Cortex of kidney (tissue), 1 donor: ENCODE measurements at places on chromosomes 1 and 21.

GRCh38 chr1:183236158-183236725, 50.2 kb downstream of the LAMC2 start:
- DNase-seq: no peak

DNA sequence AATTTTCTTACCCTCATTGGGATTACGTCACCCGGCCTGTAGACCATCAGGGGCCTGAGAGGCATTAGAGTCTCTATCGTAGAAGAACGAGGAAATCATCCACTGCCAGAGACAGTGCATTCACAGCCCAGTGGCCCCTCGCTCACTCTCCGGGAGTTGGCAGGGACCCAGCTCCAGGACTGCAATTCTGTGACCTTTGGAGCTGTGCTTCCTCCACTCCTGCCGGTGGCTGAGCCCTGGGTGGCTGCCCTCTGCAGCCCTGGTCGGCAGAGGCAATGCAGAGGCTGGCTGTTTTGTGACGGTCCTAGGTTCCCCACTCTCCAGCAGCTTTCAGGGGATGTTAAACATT, 12.7 kb downstream of the SLC37A1 start:
- DNase-seq: no peak

DNA sequence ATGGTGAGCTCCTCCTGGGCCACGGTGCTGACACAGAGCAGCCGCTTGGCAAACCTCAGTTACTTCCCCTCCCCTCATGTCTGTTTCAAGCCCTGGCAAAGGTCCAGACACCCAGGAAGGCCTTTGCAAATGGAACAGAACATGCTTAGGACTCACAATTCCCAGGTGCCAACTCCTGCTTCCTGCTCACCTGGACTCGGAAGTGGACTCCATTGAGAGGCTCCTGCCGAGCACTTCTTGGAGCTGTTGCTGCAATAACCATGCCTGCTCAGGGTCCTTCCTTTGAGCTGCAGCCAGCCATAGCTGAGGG, 10.7 kb downstream of the DCST2 start:
- no peak for DNase-seq

- no peak for DNase-seq
Measured at GRCh38 chr21:17784180-17784598, 35.0 kb downstream of the C21orf91 start.

GRCh38 chr1:175191659-175192058, 917 bp downstream of the KIAA0040 start:
- DNase-seq: no peak

DNA sequence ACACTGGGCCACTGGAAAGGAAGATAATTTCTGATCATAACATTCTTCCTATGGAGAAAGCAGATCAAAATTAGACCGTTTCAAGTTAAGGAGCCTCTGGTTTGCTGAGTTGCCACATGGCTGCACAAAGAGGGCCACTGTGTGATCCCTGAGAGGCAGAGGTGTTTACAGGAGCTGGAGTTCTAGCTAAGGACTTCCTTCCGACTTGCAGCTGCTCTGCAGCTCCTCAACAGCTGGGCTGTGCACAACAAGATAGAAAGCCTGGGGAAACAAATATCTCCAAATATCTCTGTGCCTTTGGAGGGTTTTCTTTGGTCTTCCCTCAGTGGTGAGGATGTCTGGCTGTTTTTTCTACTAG, 26.8 kb downstream of the GADD45A start:
- no peak for DNase-seq

- DNase-seq: no peak
Measured at GRCh38 chr1:230170622-230171021, 103.6 kb downstream of the GALNT2 start.

DNA sequence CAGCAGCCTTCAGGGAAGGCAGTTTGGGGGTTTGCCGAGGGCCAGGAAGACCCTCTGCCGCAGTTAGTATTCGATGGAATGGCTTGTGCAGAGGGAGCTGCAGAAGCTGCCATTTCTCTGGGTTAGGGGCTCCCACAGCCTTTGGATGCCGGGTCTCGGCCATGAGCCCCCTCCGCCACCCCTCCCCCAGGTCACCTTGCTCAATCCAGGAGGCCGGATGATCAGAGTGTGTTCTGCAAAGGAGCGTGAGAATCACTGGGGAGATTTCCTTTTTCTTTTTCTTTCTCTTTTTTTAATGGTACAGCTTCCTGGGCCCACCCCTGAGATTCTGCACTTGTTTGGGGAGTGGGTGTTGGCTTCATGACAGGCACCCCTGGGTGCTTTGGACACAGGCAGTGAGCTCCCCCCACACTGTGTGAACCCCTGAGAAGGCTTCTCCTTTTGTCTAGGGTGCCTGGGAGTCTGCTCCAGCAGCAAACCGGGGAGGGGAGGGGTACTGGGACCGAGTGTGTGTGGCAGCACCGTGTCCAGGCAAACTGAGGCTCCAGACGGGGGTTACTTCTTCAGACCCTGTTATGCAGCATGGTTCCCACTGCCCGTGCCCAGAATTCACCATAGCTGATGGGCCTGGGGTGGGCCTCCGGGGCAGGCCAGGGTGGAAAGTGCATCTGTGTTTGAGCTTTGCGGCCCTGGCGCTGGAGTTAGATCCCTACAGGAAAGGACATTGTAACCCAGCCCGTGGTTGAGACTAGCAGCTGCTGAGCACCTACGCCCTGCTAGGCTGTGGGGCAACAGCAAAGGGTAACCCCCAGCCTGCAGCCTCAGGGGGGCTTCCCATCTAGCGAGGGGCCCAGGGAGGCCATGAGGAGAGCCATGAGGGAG, 18.5 kb downstream of the TNFRSF1B start:
- no peak for DNase-seq

GRCh38 chr1:37673920-37674319, 18.4 kb upstream of the CDCA8 start:
- DNase-seq: no peak

DNA sequence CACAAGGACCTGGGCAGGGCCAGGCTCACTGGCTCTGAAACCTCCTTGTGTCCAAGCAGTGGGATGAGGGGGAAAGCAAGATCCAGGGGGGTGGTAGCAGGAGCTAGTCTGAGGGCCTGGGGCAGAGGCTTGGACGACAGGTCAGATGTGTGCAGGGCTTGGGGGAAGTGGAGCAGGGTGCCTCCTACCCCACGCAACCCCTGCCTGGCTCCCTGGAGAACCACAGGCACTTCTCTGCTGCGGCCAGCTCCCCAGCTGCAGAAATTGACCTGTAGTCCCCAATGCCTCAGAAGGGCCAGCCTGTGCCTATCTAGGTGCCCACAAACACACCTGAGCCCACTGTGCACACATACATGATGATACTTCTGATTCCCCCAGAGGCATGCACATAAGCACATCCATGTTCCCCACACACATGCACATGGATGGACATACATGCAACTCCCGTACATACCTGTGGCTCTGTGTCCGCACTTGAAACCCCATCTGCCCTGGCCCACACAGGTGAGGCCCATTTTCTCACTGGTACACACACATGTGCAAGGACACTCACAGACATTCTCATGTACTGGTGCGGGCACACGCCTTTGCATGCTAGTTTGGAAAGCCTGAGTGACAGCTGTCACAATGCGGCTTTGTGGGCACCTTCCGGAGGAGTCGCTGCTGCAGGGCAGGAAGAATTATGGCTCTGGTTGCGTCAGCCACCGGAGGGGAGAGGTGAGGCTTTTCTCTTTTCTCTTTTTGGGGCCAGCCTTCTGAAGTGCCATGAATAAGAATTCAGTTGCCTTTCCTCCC, 247.2 kb upstream of the CSF3R start:
- DNase-seq: no peak

GRCh38 chr1:116850436-116850835, 59.3 kb upstream of the PTGFRN start:
- DNase-seq: no peak

DNA sequence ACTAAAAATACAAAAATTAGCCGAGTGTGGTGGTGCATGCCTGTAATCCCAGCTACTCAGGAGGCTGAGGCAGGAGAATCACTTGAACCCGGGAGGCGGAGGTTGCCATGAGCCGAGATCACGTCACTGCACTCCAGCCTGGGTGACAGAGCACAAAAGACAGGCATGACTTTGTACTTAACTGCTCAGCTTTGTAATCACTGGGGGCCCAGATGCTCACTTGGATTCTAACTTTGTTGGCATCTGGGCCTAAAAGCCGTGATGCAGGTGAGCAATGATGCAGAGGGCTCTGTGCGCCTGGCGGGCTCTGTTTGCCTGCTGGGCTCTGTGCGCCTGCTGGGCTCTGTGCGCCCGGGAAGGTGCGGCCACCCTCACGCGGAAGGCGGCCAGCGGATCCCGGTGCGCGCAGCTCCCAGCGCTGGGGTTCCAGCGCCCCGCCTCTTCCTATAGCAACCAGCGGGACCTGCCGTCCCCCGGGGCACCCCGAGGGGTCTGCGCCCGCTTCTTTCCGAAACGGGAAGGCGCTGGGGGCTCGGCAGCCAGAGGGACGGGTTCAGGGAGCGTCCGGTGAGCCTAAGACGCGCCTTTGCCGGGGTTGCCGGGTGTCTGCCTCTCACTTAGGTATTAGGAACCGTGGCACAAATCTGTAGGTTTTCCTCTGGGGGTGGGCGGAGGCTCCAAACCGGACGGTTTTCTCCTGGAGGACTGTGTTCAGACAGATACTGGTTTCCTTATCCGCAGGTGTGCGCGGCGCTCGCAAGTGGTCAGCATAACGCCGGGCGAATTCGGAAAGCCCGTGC, 31.7 kb downstream of the PRMT2 start:
- DNase-seq: no peak

DNA sequence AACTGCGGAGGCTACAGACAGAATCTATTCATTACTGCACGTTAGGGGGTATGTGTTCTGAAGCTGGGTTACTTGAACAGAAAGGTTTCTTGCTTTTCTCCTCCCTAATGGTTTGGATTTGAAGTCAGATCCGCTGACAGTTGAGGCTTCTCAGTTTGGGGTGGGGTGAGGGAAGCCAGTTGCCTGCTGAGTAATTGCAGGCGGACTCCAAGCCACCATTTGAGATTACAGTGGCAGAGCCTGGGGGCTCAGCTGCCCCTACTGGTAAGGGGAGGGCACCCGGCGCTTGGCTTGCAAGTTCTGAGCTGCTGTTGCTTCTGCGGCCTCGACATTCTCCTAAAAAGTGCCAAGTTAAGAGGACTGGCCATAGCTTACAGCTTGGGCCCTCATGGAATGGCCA, 2.0 kb downstream of the GRHL3 start:
- no peak for DNase-seq

GRCh38 chr1:56147034-56147433, 432.3 kb downstream of the PLPP3 start:
- no peak for DNase-seq
